ENCODE measurements at places on chromosomes 16 and 17.

- no peak for DNase-seq
These were observed 42.4 kb upstream of the NUDT7 start for GRCh38 chr16:77679901-77680300.

- no peak for DNase-seq
These were observed 152.0 kb upstream of the HS3ST3A1 start for GRCh38 chr17:13753771-13754170.

GRCh38 chr17:63431939-63432804 is 13.9 kb downstream of the CYB561 start:
- DNase-seq: no peak

DNA sequence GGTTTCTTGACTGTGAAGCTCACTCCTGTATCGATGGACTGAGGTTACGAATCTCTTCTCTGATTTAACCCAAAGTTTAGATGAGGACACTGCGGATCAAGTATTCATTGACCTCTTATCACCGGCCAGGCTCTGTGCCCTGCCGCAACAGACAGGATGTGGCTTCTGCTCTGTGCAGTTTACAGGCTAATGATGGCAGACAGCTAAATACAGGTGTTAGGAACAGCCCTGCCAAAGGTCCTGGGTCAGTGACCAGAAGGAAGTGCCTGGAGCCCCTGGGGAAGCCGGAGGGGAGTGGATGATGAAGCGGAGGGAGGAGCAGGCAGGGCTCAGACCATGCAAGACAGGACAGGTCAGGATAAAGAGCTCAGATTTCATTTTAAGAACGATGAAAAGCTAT is 44.4 kb downstream of the HAPSTR1 start:
- DNase-seq: no peak

DNA sequence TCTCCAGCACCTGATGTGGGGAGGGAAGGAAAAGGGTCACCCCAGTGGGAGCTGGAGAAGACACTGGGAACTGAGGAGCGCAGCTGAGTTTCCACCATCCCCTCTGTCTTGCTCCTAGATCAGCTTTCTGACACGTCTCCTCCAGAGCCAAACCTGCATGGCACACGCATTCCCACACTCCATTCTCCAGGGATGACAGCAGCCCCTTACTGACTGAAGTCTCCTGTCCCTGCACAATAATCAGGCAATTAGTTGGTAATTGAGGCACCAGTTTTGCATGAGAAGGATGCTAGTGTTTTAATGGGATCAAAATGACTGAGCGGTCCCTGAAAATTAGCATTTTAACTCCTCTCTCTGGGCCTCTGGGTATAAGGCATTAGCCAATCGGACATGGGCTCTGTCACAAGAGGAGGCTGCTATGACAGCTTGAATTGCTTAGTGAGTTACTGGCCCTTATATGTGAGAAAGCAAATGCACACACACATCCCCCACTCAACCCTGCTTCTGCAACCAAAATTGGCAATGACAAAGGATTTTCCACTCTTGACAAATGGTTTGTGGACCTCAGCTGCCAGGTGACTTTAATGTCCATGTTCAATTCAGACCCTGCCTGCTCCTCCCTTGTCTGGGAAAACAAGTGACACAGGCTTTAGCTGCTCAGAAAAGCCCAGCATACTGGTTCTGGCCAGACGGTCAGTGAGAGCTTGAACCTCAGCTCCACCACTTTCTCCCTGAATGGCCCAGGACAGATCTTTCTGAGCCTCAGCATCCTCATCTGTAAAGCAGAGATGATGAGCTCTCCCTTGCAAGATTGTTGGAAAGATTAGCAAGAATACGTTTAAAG is 57.2 kb upstream of the SREBF1 start:
- DNase-seq: no peak

DNA sequence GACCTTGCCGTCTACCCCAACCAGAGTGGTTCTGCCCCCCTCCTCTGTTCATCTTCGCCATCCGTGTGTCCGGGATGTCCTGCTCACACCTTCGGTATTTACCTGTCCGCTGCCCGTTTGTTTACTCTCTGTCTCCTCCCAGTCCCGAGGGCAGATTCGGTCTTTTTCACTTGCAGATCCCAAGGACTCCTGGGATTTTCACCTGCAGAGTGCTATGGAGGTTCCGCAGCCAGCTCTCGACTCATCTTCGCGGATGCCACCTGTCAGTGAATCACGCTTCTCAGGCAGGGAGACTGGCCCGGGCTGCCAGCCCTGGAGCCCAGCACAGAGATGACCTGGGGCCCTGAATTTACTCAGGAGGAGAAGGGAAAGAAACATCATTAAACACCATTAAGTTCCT is 8.1 kb downstream of the CRISPLD2 start:
- no peak for DNase-seq

GRCh38 chr16:84138824-84139627 is 6.0 kb downstream of the HSDL1 start:
- peak; percentile 52 for DNase-seq

- DNase-seq: no peak
These were observed 742 bp upstream of the SLC9A5 start for GRCh38 chr16:67248073-67248400.

DNA sequence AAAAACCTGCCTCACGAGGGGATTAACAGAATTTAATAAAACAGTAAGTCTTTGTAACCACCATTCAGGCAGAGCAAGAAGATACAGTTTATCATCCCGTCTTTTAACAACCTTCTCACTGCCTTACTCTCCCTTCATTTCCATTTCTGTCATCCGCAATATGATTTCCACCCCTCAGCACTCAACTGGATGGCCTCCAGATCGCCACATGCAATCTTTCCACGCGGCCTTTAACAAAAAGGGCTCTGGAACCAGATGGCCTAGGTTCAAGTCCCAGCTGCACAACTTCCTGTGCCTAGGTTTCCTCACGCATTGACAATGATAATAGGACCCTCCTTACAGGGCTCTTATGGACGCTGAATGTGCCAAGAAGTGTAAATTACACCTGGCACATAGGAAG is 103.6 kb downstream of the GAS7 start:
- no peak for DNase-seq

- no peak for DNase-seq
These were observed 63.2 kb upstream of the TRAP1 start for GRCh38 chr16:3780570-3780969.

GRCh38 chr16:11799509-11800381 is 2.7 kb upstream of the ZC3H7A start:
- no peak for DNase-seq

GRCh38 chr17:72182371-72182873 is 61.6 kb downstream of the SOX9 start:
- no peak for DNase-seq

GRCh38 chr17:33992113-33992512 is 263.0 kb upstream of the CCL2 start:
- no peak for DNase-seq

DNA sequence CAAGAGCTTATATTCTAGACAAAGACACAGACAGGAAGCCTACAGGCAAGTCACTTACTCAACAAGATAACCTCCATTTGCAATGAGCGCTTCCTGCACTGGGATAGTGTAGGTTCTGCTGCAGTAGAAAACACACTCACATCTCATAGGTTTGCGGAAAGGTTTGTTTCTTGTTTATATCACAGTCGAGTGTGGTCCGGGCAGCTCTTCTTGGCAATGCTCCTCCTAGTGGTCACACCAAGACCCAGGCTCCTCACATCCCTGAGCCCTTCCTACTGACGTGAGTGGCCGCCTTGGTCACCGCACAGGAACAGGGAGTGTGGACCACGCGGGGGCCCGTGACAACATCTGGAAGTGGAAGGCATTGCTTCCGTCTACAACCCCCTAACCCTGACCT is 48.0 kb upstream of the RBFOX3 start:
- DNase-seq: no peak

- no peak for DNase-seq
These were observed 57.1 kb upstream of the EMP2 start for GRCh38 chr16:10637337-10638037.

GRCh38 chr17:32803544-32803943 is 73.4 kb downstream of the MYO1D start:
- no peak for DNase-seq

- DNase-seq: peak; percentile 73
These were observed 611.3 kb upstream of the SALL1 start for GRCh38 chr16:51762081-51762996.

- no peak for DNase-seq
These were observed 8.5 kb upstream of the JPH3 start for GRCh38 chr16:87593710-87594258.

GRCh38 chr16:4057439-4057877 is 58.8 kb downstream of the ADCY9 start:
- no peak for DNase-seq

DNA sequence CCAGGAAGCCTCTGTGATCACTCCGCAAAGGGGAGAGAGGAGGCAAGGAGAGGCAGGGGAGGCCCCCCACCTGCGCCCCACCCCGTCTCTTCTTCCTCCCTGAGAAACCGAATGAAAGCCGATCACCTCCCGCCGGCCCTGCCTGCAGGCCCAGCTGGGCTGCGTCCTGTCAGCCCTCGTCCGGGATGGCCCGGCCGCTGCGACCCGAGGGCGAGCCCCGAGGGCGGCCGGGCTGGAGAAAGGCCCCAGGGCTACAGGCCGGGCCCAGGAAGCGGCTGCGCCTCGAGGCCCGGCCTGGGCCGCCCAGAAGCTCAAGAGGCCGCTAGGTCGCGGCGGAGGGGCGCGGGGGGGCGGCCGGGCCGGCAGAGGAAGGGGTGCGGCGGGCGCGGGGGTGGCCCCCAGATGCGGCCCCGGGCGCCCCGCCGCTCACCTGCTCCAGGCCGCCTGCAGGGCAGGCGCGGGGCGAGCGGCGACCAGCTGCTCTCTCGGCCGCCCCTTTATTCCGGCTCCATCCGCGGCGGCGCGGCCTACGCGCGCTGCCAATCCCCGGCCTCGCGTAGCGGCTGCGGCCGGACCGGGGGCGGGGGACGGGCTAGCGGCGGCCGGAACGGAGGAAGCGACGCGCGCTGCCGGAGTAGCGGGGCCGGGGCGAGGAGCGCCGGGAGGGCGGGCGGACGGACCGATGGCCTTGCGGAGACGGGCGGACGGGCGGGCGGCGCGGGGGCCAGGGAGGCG is at the start of gene ZNF319:
Gene ZNF319, minus strand, starts transcription at position 702 of the 735 bp plus-strand sequence. CDS start 2,407 bp downstream, outside the sequence.
- peak; percentile 50 for DNase-seq

- no peak for DNase-seq
These were observed 4.0 kb upstream of the ADGRG3 start for GRCh38 chr16:57663917-57664661.

GRCh38 chr17:82938486-82938872 is 98.7 kb upstream of the ZNF750 start:
- no peak for DNase-seq

DNA sequence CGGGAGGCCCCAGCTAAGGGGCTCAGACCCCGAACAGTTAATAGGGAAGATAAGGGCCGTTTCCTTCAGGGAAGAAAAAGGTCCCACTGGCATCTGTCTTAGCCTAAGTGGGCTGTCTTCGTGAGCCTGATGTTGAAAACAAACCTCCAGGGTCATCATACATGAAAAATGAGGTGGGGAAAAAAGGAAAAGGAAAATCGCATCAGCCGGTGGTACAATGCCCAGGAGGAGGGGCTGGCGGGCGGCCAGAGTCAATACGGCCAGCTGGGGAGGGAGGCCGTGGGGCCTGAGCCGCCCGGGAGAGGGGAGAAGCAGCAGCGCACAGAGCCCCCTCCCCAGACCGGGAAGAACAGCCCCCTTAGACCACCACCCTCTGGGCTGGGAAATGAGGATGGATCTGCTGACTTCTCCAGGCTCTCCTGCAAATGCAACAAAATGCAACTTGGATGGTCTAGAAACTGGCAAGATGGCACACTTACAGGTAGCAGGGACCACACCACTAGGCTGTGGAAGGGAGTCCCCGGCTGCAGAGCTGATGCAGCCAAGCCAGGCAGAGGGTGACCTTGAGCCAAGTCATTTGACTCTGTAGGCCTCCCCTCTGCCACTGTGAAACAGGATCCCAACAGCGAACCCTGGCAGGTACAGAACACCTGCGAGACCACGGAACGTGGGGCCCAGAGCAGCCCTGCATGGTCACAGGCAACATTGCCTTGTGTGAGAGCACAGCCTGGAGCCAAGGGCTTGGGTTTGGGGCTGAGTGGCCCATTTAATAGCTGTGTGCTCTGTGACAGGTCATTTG is 448.5 kb downstream of the SOX9 start:
- DNase-seq: no peak

- DNase-seq: peak; percentile 56
These were observed 14.1 kb upstream of the CCDC154 start for GRCh38 chr16:1458336-1458976.

All from activated T-cell treated with anti-CD3 and anti-CD28 coated beads, Interleukin-2, amount 50 U/mL, for 48 hours (primary cell).